ENCODE measurements at places on chromosomes 16 and 17. TPM values are rescaled to one million over a fixed set of nuclear protein-coding genes. Genes with fewer than 3 reads are reported as not detected.

Gene KRTAP4-5
- total RNA-seq: not detected

Gene SOX9
- total RNA-seq: 0.22 TPM

Gene KCNJ18
- not detected for total RNA-seq

Gene BRIP1
- total RNA-seq: 0.36 TPM

Gene KLHL10
- total RNA-seq: not detected

Gene DDX19B
- 22.1 TPM for total RNA-seq

Gene NMRAL1
- 79.3 TPM for total RNA-seq

Gene ADAP2
- 34.4 TPM for total RNA-seq

Gene FXR2
- 67.6 TPM for total RNA-seq

Gene SPAG7
- total RNA-seq: 120 TPM

Gene WFDC1
- 74.0 TPM for total RNA-seq

Gene GCGR
- not detected for total RNA-seq

GRCh38 chr17:60304502-60304901, 87.4 kb downstream of the USP32 start:
- DNase-seq: no peak
- no peaks in the 10 kb centered on the region for H3K36me3 ChIP-seq
- H3K27ac ChIP-seq: no peak overlapping the region
- H3K4me1 ChIP-seq: peaks cover 7% of the 10 kb centered on the region
- no peaks in the 10 kb centered on the region for H3K27me3 ChIP-seq

GRCh38 chr16:546909-547770, 13.1 kb upstream of the PRR35 start:
- no peak overlapping the region for H3K27ac ChIP-seq
- DNase-seq: peak; percentile 88
- peaks cover 4% of the 10 kb centered on the region for H3K4me1 ChIP-seq
- peaks cover 26% of the 10 kb centered on the region for H3K36me3 ChIP-seq

GRCh38 chr17:48558057-48558830, 13.3 kb upstream of the HOXB2 start:
- no peak overlapping the region for H3K4me3 ChIP-seq
- DNase-seq: no peak
- H3K27ac ChIP-seq: peak overlapping the region; percentile 89
- no peaks in the 10 kb centered on the region for H3K27me3 ChIP-seq
- H3K4me1 ChIP-seq: no peaks in the 10 kb centered on the region

DNA sequence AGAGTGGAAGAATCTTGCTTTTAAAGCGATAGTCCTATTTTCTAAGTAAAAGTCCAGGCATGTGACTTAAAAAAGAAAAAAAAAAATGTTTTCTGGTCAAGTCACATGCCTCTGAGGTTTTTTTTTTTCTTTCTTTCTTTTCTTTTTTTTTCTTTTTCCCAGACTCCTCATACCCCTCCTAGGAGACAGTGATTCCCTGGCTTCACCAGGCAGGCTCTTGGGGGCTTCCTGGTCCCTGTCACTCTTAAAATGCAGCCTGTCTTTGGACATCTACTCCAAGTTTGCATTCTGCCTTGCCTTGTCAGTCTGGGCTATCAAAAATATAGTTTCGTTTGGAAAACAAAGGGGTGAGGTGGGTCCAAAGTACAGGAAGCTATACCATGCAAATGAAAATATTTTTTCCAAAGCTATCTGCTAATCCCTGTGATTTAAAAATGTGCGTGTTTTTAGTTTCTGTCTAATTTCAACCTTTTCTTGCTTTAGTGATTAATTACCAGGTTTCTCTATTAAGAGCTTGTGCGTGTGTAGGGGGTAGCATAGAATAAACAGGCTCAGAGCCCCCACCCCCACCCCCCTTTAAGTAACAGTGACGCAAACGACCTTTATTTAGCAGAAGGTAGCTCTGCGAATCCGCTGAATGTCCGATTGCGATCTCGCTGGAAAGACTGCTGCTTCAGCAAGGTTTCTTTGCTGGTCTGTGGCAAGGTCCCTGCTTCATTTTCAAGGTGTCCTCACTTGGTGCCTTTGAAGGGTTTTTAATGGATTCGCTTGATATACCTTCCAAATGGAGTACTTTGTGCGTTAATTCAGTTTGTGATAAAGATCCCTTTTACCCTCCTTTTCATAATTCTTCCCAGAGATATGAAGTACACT, 510.2 kb downstream of the WWOX start:
- DNase-seq: no peak
- H3K27ac ChIP-seq: no peak overlapping the region
- peaks cover 5% of the 10 kb centered on the region for H3K4me1 ChIP-seq
- no peaks in the 10 kb centered on the region for H3K36me3 ChIP-seq
- peak overlapping the region; percentile 30 for H3K4me3 ChIP-seq
- H3K27me3 ChIP-seq: no peaks in the 10 kb centered on the region

- H3K27me3 ChIP-seq: no peaks in the 10 kb centered on the region
- no peak overlapping the region for H3K27ac ChIP-seq
- no peaks in the 10 kb centered on the region for H3K4me1 ChIP-seq
- H3K4me3 ChIP-seq: no peak overlapping the region
- DNase-seq: no peak
- H3K36me3 ChIP-seq: no peaks in the 10 kb centered on the region
Measured at GRCh38 chr17:75138519-75138918, 7.0 kb upstream of the NT5C start.

- no peaks in the 10 kb centered on the region for H3K27me3 ChIP-seq
- no peak for DNase-seq
- H3K4me1 ChIP-seq: peaks cover 5% of the 10 kb centered on the region
- no peaks in the 10 kb centered on the region for H3K36me3 ChIP-seq
- H3K27ac ChIP-seq: peak within 1 kb of the TSS; percentile 55
- peak within 1 kb of the TSS; percentile 96 for H3K4me3 ChIP-seq
Measured at GRCh38 chr17:32927724-32928585, at the start of gene TMEM98. TMEM98 (plus strand) TSS chr17:32928153; CDS start chr17:32931529, 3,376 bp downstream.

- H3K36me3 ChIP-seq: peaks cover 20% of the 10 kb centered on the region
- no peak for DNase-seq
- H3K27ac ChIP-seq: no peak overlapping the region
- no peaks in the 10 kb centered on the region for H3K4me1 ChIP-seq
Measured at GRCh38 chr17:58202859-58203258, 10.3 kb downstream of the EPX start.

- peaks cover 13% of the 10 kb centered on the region for H3K4me1 ChIP-seq
- no peaks in the 10 kb centered on the region for H3K27me3 ChIP-seq
- peak overlapping the region; percentile 77 for H3K27ac ChIP-seq
- H3K36me3 ChIP-seq: no peaks in the 10 kb centered on the region
Measured at GRCh38 chr16:81625544-81626153, 153.4 kb upstream of the PLCG2 start.

- H3K27me3 ChIP-seq: no peaks in the 10 kb centered on the region
- H3K4me1 ChIP-seq: peaks cover 12% of the 10 kb centered on the region
- peak; percentile 13 for DNase-seq
- no peak overlapping the region for H3K4me3 ChIP-seq
- peak overlapping the region; percentile 15 for H3K27ac ChIP-seq
Measured at GRCh38 chr17:14080847-14081251, 11.5 kb downstream of the COX10 start.

- no peaks in the 10 kb centered on the region for H3K27me3 ChIP-seq
- H3K4me1 ChIP-seq: peaks cover 20% of the 10 kb centered on the region
- no peak overlapping the region for H3K4me3 ChIP-seq
- no peaks in the 10 kb centered on the region for H3K36me3 ChIP-seq
Measured at GRCh38 chr16:10868596-10869469, 8.2 kb upstream of the CIITA start.

DNA sequence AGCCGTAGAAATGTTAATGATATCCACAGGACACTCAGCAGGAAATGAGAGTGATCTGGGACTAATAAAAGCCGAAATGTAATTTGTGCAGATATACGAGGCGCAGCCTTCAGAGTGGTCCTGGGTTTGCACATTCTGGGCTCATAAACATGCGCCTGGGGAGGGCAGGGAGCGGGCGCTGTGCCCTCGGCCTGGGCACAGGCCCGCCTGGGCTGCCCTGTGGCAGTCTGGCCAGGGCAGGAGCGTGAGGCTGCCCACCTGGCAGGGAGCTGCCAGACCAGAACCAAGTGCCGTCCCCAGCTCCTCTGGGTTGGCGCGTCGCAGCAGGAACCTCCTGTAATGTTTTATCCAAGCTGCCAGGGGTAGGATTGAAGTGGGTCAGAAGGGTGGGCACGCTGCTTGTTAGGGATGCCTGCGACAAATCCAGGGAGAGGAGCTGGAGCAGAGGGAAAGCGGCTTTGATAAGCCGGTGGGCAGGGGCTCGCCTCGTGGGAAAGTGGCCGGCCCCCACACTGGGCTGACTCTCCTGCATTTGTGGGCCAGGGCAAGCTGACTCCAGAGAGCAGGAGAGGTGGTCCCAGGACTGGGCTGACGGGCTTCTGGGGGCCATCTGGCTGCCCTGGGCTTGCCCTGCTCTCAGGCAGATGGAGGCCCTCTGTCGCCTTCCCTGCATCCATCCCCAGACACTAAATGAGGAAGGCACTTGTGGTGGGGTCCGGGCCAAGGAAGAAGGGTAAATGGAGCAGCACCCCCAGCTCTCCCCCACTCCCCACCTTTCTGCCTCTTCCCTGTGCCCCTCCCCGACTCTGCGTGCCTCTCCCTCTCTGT, 45.9 kb downstream of the SREBF1 start:
- H3K36me3 ChIP-seq: no peaks in the 10 kb centered on the region
- H3K4me1 ChIP-seq: peaks cover 19% of the 10 kb centered on the region
- no peak for DNase-seq
- no peak overlapping the region for H3K4me3 ChIP-seq

DNA sequence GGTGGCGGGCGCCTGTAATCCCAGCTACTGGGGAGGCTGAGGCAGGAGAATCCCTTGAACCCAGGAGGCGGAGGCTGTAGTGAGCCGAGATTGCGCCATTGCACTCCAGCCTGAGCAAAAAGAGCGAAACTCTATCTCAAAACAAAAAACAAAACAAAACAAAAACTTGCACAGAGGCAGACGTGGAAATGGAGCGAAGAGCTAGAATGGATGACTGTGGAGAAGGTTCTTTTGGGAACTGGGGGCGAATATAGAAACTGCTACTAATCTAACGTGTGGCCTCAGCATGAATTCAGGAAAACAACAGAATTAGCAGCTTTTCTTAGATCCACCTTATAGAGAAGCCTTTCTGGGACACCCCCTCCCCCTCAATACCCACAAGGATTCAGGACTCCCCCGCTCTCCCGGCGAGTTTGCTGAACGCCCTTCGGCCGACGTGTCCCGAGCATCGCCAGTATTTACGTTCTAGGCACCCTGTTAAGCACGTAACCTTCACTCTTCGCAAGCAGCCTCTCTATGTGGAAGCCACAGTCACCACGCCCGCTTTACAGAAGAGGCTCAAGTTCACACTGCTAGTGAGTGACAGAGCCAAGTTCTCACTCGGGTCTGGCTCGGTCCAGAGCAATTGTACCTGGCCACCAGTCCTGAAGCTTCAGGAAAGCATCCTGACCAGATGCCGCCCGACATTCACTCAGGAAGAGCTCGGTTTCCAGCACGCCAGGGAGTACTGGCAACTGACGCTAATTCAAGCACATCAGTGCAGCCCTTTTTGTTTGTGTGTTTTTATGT, 13.3 kb upstream of the ABR start:
- H3K36me3 ChIP-seq: no peaks in the 10 kb centered on the region
- no peak overlapping the region for H3K27ac ChIP-seq

DNA sequence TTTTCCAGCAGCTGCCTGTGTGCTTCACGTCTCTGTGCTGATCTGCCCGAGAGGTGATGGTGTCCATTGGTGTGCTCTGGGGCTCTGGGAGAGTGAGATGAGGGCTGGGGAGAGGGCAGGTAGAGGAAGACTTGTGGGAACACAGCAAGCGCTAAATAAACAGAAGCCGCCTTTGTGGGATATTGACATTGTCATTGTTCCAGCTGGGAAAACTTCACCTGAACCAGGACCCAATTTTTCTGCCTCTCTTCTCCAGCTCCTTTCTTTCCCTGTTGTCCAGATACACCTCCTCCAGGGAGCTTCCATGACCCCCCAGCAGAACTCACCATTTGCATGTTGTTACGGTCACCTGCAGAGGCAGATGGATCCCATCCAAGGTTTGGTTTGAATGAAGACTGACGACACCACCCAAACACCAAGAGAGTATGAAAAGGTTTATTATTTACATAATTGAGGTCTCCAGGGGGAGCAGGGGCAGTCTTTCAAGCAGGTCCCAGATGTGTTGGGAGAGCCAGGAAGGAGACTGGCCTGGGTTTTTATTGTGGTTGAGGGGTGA, 3.6 kb upstream of the ITGA3 start:
- H3K27ac ChIP-seq: no peak overlapping the region
- DNase-seq: no peak
- no peaks in the 10 kb centered on the region for H3K36me3 ChIP-seq
- H3K4me3 ChIP-seq: no peak overlapping the region
- H3K4me1 ChIP-seq: peaks cover 41% of the 10 kb centered on the region
- no peaks in the 10 kb centered on the region for H3K27me3 ChIP-seq

- DNase-seq: no peak
- H3K27ac ChIP-seq: peak overlapping the region; percentile 83
- no peak overlapping the region for H3K4me3 ChIP-seq
- H3K4me1 ChIP-seq: peaks cover 18% of the 10 kb centered on the region
Measured at GRCh38 chr17:64343071-64343774, 47.4 kb downstream of the PECAM1 start.

GRCh38 chr17:31595076-31595475, 203.6 kb downstream of the RAB11FIP4 start:
- H3K27ac ChIP-seq: no peak overlapping the region
- DNase-seq: no peak
- no peaks in the 10 kb centered on the region for H3K27me3 ChIP-seq

GRCh38 chr17:5893741-5894140, 176.4 kb upstream of the WSCD1 start:
- no peak for DNase-seq
- no peak overlapping the region for H3K4me3 ChIP-seq
- H3K27ac ChIP-seq: no peak overlapping the region
- no peaks in the 10 kb centered on the region for H3K36me3 ChIP-seq

GRCh38 chr17:17792037-17792550, 44.7 kb downstream of the SREBF1 start:
- peaks cover 36% of the 10 kb centered on the region for H3K36me3 ChIP-seq
- H3K4me3 ChIP-seq: no peak overlapping the region
- no peak overlapping the region for H3K27ac ChIP-seq
- DNase-seq: no peak

DNA sequence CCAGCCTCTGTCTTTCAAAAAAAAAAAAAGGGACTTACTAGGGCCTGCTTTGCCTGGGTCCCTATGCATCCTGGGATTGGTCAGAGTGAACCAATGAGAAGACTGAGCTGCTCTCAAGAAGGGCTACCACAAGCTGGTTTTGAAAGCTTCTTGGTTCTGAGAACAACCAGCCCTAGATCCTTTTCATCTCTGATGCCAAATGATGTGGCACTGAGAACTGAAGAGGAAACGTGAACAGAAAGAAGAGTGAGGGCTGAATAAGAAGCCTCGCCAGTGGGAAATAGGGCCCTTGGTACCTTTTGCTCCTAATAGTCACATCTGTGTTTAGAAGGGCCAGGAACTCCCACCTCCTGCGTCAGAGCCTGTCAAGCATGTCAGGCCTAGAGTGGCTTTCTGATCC, 10.7 kb downstream of the TACO1 start:
- no peaks in the 10 kb centered on the region for H3K36me3 ChIP-seq
- H3K27ac ChIP-seq: no peak overlapping the region
- H3K4me1 ChIP-seq: no peaks in the 10 kb centered on the region
- no peak for DNase-seq

DNA sequence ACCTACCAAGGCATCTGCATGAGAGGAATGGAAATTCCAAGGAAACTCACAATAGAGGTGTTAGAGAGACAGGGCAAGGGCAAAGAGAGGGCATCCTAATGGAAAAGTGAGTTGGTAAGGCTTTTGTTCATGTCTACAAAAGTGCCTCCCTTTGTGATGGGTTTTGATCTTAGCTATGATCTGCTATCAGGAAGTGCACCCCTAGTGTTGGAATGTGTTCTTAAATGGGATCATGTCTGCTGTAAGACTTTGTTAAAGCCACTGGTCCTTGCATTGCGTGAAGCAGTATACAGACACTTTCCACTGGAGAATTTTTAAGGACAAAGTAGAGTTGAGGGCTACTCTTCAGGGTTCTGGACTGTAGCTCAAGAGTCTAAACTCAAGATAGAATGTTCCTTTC, 92.0 kb downstream of the MAP2K6 start:
- H3K27me3 ChIP-seq: no peaks in the 10 kb centered on the region
- no peak overlapping the region for H3K4me3 ChIP-seq
- H3K4me1 ChIP-seq: no peaks in the 10 kb centered on the region
- H3K36me3 ChIP-seq: no peaks in the 10 kb centered on the region
- no peak for DNase-seq
